ENCODE measurements at places on chromosomes 4 and X.

GRCh38 chr4:143699331-143700045, 987 bp downstream of the FREM3 start:
- DNase-seq: no peak

GRCh38 chr4:125689805-125690204, 375.1 kb downstream of the FAT4 start:
- DNase-seq: peak; percentile 52

GRCh38 chrX:111006116-111006515, 89.9 kb upstream of the PAK3 start:
- no peak for DNase-seq

DNA sequence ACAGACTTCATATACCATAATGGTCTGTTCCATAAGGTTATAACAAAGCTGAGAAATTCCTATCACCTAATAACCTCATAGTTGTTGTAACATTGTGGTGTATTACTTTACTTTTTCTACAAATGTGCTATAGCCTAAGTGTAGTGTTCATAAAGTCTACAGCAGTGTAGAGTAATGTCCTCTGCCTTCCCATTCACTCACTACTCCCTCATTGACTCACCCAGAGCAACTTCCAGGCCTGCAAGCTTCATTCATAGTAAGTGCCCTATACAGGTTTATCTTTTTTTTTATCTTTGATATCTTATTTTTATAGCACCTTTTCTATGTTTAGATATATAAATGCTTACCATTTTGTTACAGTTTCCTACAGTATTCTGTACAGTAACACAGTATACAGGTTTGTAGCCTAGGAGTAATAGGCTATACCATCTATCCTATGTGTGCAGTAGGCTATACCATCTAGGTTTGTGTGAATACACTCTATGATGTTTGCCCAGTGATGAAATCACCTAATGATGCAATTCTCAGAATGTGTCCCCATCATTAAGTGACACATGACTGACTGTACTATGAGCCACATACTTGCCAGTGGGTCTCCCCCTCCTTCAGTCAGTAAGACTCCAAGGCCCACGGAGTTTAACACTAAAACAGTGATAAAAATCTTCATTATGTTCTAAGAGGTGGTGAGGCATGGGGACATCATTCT, 299.9 kb downstream of the UNC5C start:
- no peak for DNase-seq

GRCh38 chrX:51776851-51777250, 33.6 kb downstream of the GSPT2 start:
- DNase-seq: no peak

- DNase-seq: no peak
Measured at GRCh38 chr4:101464596-101464995, 117.3 kb upstream of the PPP3CA start.

DNA sequence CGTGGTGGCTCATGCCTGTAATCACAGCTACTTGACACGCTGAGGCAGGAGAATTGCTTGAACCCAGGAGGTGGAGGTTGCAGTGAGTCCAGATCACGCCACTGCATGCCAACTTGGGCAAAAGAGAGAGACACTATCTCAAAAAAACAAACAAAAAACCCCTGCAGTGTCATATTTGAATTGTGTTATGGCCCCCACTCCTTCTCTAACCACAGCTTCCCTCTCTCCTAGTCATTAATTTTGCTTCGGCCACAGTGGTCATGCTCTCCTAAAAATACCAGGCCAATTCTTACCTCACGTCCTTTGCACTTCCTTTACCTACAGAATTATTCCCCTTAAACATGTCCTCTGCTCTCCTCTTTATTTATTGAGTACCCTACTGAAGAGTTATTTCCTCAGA, 206.1 kb downstream of the PPP3CA start:
- no peak for DNase-seq

DNA sequence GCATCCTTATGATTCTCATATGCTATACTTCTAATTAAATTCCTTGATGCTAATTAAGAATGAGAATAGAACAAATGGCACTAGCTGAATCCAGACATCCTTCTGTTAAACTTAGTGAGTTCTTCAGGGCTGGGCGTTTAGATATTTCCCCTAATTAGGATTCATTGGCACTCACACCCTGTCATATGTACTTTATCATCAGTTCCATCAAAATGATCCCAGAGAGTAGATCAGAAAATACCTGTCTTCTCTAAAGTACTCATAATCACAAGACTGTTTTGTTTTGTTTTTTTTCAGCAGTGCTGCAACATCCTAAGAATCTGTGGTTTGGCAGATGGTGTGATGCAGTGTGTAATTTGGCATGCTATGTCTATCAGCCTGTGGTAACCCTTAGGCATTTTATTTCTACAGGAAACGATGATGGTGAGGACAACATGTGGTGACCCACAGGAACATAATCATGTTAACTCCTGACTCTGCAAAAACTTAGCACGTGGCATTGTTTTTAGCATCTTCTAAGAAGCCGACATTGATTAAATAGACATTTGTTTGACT, 2528.4 kb downstream of the ARAP2 start:
- no peak for DNase-seq

DNA sequence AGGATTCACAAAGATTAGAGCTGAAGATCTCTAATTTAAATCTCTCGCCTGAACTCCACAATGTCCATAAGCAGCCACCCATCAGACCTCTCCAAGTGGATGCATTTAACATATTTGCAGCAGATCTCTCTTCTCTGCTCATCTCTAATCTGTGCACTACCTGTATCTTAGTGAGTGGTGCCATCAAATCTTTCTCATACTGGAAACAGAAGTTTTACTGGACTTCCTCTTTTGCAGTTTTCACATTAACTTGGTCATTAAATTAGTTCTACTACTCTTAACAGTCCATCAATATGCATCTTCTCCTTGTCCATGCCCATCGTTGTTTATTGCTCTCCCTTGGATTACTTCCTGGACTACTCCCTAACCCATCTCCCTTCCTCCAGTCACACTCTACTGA, 488.5 kb downstream of the IL15 start:
- no peak for DNase-seq

DNA sequence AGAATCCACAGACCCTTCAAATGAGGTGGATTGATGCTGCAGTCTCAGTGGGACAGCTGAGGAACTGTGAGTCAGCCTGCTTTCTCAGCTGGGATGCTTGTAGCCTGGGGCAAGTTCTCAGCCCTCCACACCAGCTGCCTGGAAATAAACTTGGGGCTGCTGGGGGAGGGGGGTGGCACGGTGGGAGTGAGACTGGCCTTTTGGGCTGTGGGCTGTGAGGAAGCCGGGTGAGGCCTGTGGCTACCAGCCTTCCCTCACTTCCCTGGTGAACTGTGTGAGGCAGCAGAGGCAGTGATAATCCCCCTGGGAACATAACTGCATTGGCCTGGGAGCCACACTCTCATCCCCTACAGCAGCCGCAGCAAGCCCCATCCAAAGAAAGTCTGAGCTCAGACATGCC, 114.5 kb upstream of the GUCY1A1 start:
- DNase-seq: no peak

- DNase-seq: no peak
Measured at GRCh38 chrX:139832718-139833309, 100.0 kb downstream of the ATP11C start.

GRCh38 chr4:185734214-185734613, 77.8 kb downstream of the SORBS2 start:
- DNase-seq: no peak

- DNase-seq: no peak
Measured at GRCh38 chr4:72375073-72375736, 193.8 kb downstream of the ADAMTS3 start.

DNA sequence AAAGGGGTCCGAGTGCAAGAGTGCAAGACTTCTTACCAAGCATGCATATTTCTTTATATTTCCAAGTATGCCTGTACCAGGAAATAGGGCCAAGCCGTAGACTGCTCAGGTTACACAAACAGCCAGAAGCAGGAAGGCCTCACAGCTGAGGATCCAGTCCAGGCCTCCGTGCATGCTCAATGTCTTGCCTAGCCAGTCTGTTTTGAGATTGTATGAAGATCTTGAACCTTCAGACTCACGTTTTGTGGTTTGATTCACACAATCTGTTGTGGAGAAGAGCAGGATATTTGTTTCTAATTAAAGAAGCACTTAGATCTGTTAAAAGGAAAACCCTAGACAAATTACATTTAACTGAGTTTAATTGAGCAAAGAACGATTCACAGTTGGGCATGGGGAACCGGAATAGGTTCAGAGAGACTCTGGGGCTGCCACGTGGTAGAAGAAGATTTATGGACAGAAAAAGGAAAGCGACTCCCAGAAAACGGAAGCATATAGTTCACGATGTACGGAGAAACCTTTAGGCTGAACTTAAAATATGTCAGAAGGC, 1.2 kb downstream of the MGST2 start:
- DNase-seq: peak; percentile 64

DNA sequence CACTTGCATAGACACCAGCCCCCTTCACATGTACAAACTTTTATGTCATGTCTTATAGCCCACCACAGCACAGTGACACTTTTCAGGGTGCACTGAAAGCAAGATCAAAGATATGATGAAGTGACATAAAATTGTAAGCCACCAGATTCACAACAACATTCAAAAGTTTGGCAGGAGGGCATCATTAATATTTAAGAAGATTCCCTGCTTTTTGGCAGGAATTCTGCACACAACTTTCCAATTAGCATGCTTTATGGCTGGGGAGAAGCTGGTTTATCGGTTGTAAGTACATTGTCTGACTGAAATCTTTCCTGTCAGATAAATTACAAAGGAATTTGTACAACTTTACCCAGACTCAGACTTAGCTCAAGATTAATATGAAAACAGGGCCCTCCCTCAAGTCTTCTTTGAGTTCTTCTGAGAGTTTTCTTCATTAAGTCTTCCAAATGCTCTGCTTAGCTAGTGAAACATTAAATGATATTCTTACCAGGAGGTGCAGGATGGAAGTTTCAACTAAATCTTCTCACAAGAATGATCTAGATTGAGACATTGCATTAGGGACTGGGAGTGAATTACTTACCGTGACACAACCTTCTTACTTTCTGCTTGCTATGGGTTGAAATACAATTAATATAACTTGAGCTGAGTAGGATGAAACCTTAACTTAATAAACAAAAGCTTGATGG, 523.8 kb downstream of the PPARGC1A start:
- DNase-seq: no peak

DNA sequence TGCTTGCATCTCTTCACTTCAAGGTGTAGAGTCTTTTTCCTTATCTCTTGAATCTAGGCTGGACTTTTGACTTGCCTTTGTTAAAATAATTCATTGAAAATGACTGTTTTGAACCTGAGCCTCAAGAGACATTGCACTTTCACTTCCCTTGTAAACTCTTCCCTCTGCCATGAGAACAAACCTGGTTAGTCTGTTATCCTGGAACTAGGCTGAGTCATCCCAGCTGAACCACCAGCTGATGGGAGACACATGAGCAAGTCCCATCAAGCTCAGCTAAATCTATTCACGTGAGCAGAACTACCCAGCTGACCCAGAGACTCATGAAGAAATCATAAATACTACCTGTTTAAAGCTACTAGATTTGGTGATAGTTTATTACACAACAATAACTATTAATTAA, 202.3 kb upstream of the CENPE start:
- DNase-seq: no peak

DNA sequence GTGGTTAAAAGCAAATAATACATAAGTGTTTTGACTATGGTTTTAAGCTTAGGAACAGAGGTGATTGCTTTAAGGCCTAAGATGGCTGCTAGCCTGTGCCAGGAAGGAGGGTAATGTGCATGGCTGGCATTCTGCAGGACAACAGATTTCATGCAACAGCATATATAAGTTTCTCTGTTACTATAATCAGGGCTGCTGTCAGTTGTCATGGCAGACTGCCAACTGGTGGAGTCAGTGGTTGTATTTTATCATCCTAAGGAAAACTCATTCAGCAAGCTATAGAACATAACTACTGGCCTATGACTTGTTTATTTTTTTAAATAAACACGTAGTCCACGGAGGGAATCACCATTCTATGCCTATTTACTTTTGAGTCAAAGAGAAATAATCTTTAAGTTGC, 77.7 kb upstream of the DCAF8L1 start:
- DNase-seq: no peak

DNA sequence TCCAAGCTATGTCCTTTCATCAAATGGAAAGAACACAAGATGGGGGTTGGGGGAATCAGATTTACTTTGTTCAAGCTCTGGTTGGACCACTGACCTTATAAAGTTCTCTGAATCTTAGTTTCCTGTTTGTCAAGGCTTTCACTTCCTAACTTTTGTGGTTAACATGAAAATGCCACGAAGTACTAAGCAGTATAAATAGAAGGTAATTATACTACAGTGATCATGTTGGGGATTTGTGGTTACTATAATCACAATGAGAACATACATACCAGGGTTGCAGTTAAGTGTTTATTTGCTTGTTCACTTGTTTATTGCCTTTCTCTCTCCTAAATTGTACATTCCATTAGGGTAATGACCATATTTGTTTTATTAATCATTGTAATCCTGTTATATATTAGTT, 53.2 kb downstream of the SPRY1 start:
- DNase-seq: no peak

- DNase-seq: no peak
Measured at GRCh38 chr4:148926276-148927260, 484.4 kb upstream of the NR3C2 start.

GRCh38 chr4:663046-663437, 11.0 kb downstream of the ATP5ME start:
- DNase-seq: no peak

- no peak for DNase-seq
Measured at GRCh38 chr4:141680060-141680459, 43.7 kb downstream of the IL15 start.

GRCh38 chr4:87819281-87819919, 13.4 kb upstream of the MEPE start:
- DNase-seq: no peak

DNA sequence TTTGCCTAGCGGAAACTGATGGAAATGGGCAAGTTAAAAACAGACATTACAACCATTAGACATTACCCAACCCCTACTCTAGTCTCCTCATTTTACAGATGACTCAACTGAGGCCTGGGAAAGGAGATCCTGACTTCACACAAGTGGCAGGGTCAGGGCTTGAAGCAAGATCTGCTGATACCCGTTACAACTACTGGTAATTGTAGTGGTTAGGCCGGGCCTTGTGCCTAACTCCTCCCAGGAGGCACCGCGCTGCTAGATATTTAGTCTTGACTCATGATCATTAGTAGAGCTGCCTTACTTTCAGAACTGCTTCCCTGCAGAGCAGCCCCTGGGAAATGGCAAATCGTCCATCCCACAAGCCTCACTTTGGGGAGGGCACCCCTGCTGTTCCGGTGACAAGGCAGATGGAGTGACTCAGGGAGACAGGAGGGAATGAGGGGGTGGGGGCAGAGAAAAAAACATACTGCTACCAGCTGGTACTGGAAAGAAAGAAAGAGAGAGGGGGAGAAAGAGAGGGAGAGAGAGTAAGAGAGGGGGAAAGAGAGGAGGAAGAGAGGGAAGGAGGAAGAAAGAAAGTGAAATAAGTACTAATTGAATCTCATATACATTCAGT, 12.2 kb downstream of the ARHGEF6 start:
- no peak for DNase-seq

DNA sequence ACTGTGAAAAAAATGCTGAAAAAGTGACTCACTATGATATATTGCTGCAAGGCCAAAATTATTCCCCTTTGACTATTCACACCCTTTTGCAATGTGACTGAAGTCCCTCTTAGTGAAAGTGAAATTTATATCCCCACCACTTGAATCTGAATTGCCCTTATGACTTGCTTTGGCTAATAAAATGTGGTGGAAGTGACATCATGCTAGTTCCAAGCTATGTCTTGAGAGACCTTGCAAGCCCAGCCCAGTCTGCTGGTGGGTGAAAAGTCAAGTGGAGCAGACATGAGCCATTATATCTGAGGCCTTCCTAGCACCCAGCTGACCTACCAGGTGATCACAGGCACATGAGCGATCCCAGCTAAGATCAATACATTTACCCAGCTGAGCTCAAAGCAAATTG, 94.7 kb downstream of the LINC00632 start:
- no peak for DNase-seq

- DNase-seq: no peak
Measured at GRCh38 chr4:168784786-168785461, 225.1 kb downstream of the CBR4 start.
